Iris pigment epithelial cell (primary cell): ENCODE measurements at places on chromosomes 11 and 22.

DNA sequence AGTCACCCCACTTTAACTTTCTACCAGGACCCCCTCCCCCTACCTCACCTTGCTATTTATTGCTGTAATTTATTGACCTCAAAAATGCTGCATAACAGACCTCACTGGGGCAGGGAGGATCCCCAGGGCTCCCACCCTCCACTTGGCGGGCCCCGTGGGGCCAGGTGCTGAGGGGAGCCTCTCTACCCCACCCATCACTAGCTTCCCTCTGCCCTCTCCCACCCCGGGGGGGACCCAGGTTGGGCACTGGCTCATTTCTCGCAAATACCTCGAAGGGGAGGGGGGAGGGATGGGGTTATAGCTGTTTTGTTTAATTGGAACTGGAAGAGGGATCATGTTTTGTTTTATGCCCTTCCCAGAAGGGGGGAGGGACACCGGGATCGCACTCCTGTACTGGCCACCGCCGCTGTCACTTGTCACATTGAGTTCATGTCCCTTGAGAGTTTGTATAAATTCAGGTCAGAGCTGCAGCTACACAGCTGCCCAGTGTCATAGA is 16.3 kb upstream of the TMEM191C start:
- DNase-seq, result no peak

DNA sequence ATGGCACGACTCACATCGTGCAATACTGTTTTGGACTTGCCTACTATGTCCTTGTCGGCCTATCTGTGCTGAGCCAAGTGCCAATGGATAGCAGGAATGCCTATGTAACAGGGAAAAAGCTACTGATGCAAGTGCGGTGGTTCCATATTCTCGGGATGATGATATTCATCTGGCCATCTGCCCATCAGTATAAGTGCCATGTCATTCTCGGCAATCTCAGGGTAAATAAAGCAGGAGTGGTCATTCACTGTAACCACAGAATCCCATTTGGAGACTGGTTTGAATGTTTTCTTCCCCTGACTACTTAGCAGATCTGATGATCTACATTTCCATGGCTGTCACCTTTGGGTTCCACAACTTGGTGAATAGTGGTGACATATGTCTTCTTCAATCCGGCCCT is 20.1 kb downstream of the OOSP3 start:
- DNase-seq, result no peak

DNA sequence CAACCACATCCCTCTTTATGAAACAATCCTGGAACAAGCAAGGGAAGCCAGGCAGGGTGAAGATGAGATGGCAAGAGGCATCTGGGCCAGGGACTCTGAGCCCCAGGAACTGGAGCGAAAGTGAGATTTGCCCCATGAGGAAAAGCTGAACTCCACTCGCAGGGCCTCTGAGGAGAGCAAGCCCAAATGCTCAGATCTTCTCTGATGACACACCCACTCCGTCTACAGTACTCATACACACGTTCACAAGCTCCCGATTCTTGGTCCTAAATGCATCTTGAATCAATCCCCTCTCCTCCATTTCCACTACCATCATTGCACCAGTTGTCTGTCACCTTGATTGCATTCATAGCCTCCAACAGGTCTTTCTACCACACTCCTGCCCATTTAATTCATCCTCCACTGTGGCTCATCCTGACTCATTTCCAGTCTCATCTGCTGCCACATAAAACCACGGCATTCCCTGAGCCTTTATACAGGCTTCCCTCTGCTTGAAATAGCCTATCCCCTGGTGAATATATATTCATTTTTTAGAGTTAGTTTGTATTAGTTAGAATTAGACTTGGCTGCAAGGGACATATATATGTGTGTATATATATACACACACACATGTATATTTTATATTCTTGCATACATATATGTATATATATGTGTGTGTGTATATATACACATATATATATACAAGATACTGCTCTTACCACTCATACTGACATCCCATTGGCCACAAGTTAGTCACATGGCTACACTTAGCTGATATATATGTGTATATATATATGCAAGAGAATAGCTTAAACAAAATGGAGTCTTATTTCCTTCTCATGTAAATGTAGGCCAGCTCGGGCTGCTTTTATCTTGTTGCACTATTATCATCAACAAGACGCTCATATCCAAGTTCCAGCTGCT is 1.4 kb upstream of the APOA5 start:
- DNase-seq, result peak; percentile 48

- DNase-seq, result no peak
These were observed 7.0 kb downstream of the EXPH5 start for GRCh38 chr11:108586600-108586999.

DNA sequence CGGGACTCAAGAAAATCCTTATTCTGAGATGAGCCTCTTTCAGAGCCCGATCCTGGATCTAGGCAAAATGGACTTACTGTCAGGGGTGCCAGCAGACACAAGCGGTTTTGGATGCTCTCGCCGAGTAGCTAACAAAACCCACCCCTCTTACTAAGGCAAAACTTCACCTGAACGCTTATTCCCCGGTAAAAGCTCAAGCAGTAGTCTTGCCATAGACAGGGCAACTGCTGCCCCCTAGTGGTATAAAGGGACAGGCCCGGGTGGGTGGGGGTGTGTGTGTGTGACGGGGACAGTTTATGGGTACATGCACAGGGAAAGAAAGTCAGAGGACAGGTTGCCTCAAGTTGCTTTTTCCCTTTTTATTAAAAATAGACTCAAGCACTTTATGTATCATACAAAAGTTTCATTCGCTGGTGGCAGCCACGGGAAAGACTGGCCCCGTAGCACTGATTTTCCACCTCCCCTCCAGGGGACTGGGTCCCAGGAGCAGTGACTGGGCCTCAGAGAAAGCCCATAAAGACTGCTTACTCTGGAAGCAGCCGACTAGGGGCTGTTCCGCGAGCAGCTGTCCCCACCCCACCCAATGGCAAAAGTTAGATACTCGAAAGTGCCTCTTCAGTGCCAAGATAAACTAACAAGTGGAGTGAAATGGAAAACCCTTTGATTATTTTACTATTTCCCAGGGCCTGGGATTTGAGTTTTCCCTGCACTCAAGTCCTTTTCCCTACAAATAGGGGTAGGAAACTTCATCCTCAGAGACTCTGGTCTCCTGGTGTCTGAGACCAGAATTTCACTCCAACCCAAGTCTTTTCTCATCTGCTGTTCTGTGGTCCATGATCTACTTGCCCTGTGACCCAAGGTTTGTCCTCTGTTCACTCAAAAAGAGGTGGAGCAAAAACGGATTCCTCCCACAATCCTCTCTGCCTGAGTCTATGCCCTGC is 4.7 kb downstream of the YPEL4 start:
- peak; percentile 73 for DNase-seq

GRCh38 chr22:19679522-19680101 is 34.7 kb upstream of the SEPTIN5 start:
- no peak for DNase-seq

DNA sequence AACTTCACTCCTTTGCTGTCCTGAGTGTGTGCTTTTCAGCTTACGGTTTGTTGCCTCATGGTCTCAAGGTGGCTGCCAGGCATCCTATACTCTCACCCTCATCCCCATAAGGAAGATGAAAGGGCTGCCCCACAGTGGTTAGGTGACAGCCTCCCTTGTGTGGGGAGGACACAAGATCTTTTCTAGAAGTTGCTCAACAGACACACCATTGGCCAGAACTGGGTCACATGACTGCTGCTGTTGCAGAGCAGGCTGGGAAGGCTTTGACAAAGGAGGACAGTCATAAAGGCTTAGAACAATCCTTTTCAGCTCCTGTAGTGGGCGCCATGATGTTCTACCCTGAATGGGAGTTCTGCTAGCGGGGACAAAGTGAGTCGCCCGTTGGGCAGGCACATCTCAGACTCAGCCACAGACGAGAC is 69.7 kb upstream of the RASD2 start:
- DNase-seq, result peak; percentile 49

GRCh38 chr11:108788565-108789199 is 123.8 kb downstream of the DDX10 start:
- peak; percentile 67 for DNase-seq

- DNase-seq, result peak; percentile 95
These were observed 24.7 kb downstream of the ALG9 start for GRCh38 chr11:111846636-111847035.

DNA sequence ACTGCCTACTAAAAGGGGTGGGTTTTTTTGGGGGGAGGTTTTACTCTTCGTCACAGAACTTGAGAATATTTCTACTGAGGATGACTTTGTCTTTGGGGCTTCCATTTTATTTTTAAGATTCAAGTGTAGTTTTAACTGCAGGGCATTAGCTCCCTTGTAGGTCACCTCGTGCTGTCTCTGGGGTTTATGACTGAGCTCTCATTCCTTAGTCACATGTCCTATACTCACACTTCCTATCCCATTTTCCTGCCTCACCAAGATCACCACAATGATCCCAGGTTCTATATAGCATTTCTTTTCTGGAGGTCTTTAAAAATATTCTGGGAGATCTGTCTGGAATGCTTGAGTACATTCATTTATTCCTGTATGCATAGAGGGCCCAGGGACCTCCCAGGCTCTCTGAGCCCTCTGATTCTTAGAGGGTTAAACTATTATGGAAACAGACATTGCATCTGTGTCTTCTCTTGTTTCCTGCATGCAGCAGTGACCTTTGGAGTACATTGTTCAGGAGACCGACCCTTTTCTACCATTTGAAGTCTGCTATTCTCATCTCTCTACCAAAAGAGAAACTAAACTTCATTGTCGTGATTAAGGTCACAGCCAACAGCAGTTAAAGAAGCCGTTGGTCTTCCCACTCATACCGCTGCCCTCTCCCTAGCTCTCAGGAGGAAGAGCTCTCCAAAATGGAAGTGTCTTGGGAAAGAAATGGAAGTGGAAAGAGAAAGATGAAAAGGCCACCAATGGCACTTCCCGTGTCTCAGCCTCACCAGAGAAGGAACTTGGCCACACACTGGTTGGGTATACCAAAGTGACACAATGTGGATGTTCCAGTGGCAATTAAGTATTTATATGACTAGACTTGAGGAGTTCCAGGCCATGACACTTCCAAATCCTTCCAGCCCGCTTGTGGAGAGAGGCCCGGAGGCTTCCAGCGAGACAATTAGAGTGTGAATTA is 77.5 kb downstream of the ZBTB16 start:
- DNase-seq, result no peak

DNA sequence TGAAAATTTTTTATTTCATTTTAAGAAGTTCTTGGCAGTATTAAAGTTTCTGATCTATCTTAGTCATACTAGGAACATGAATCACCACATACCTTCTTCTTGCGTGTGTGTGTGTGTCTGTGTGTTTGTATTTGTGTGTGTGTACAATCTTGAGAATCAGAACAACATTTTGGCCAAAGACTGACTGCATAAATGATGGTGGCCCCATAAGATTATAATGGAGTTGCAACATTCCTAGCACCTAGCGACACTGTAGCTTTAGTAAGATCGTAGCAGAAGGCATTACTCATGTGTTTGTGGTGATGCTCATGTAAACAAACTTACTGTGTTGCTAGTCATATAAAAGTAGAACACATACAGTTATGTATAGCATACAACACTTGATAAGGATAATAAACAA is 205.4 kb downstream of the FAM76B start:
- peak; percentile 62 for DNase-seq

GRCh38 chr11:100629671-100630070 is 57.4 kb upstream of the ARHGAP42 start:
- DNase-seq, result no peak

- DNase-seq, result peak; percentile 95
These were observed 9.8 kb downstream of the TRAF6 start for GRCh38 chr11:36500315-36500721.

- no peak for DNase-seq
These were observed 48.4 kb upstream of the EED start for GRCh38 chr11:86196085-86196696.

- peak; percentile 31 for DNase-seq
These were observed 8.7 kb downstream of the DRAP1 start for GRCh38 chr11:65927904-65928397.

DNA sequence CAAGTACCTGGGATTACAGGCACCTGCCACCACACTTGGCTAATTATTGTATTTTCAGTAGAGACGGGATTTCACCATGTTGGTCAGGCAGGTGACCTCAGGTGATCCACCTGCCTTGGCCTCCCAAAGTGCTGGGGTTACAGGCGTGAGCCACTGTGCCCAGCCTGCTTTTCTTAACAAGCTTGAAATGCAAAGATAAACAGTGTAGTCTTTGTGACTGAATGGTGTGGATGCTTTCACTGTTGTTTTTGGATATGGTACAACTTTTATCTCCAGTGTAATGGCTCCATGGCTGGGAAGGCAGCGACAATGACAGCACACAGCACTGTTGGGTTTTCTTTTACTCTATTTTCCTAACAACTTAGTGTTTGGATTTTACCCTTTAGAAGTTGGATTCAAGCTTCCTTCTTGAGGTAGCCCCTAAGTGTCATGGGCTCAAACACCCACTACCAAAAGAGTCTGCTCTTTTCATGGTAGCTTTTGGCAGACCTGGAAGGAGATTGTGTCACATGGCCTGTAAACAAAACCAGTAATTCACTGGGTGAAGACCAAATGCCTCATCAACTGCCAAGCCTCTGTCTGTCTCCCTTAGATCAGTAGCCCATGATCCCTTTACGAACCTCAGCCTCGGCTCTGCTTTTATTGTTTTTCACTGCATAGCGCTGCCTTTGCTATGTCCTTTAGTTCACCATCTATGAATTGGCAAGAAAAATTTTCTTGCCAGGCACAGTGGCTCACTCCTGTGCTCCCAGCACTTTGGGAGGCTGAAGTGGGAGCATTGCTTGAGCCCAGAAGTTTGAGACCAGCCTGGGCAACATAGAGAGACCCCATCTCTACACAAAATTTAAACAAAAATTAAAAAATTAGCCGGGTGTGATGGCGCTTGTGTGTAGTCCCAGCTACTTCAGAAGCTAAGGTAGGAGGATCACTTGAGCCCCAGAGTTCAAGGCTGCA is 6.4 kb downstream of the VPS51 start:
- peak; percentile 38 for DNase-seq

GRCh38 chr22:17098379-17098819 is 13.6 kb downstream of the IL17RA start:
- DNase-seq, result peak; percentile 40

DNA sequence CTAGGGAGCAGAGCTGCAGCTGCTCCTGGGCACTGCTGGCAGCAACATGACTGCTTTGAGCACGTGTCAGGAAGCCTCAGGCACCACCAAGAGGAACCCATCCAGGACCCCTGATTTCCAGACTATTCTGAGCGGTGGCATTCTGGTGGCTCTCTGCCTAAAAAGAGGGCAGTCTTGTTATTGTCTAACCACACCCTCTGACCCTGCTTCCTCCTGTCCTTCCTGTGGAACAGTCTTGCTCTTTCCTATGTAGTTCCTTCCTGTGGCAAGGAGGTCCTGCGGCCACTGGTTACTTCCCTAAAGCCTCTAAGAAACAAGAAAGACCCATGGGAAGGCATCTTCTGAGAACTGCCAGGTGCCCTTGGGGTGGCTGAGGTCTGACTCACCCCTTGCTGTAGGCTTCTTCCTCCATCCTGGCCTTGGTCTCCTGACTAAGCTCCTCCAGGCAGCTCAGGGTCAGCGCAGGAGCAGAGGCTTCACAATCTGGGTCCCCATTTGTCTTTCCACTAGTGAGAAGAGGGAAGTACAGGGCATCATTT is 13.1 kb upstream of the LYVE1 start:
- peak; percentile 74 for DNase-seq

- no peak for DNase-seq
These were observed 208.4 kb downstream of the NXPE2 start for GRCh38 chr11:114886644-114887265.
